ENCODE measurements at places on chromosomes 2 and 18. TPM values are rescaled to one million over a fixed set of nuclear protein-coding genes. Genes with fewer than 3 reads are reported as not detected.

The MBP gene
- 1,332 TPM for total RNA-seq

The CHRND gene
- total RNA-seq, result not detected

DNA sequence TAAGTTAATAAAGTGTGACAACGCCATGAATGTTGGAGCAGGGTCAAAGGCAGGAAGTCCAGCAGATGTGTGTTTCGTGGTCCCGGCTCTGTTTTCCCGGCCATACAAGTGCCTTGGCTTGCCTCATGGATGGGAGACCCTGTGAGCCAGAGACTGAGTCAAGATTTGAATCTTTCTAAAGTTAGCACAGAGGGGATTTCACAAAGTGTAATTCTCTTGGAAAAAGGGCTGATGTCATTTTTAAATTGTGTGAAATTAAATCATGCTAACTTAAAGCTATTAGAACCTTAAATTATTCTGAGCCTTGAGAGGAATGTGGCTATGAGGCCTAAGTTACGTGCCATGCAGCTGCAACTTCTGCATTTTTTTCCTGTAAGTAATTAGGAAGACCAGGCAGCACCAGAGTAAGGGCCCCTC, 38.3 kb upstream of the RALBP1 start:
- no peak for DNase-seq

DNA sequence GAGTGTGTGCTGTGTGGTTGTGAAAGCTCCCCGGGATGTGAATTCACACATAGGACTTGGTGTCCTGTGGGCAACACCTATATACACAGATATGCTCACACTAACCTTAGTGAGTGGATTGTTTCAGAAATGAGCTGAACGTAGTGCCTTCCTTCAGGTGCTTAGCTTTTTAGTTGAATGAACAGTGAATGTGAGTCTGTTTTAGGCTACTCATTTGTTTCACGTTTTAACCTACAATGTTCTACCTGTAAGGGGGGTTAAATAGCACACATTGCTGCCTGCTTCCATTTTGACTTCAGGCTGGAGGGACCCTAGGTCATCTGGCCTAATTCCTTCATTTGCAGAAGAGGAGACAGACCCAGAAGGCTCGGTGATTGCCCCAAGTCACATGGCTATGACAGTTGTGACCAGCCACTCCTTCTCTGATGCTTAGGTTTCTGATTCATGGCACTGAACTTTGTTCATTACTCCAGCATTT, 1.0 kb downstream of the PLEK start:
- DNase-seq, result no peak

The CROCC2 gene
- total RNA-seq, result 1.2 TPM

The RGPD3 gene
- total RNA-seq, result 0.84 TPM

DNA sequence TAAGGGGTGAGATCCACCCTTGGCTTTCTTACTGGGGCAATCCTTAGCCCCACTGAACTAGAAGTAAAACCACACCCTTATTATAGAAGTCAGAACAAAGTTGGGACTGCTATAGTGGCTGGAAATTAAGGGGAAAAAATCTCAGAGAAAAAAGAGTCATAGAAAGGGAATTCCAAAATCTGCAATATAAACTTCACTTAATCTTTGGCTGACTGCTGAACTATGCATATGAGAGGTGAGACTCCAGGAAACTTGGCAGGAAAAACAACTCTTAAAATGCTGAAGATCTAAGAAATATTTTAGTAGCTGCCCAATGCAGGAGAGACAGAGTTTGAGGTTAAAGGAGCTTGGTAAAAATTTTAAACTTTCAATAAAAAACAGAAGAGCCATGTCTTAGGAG, 201.8 kb upstream of the FN1 start:
- DNase-seq, result no peak

- no peak for DNase-seq
These were observed 35.5 kb upstream of the CD28 start for GRCh38 chr2:203670939-203671338.

GRCh38 chr18:69035756-69036155, 237.9 kb downstream of the CCDC102B start:
- no peak for DNase-seq

The ATP6V1B1 gene
- not detected for total RNA-seq

GRCh38 chr2:1793868-1794445, 49.6 kb upstream of the PXDN start:
- no peak for DNase-seq

The CMPK2 gene
- total RNA-seq, result 4.5 TPM

DNA sequence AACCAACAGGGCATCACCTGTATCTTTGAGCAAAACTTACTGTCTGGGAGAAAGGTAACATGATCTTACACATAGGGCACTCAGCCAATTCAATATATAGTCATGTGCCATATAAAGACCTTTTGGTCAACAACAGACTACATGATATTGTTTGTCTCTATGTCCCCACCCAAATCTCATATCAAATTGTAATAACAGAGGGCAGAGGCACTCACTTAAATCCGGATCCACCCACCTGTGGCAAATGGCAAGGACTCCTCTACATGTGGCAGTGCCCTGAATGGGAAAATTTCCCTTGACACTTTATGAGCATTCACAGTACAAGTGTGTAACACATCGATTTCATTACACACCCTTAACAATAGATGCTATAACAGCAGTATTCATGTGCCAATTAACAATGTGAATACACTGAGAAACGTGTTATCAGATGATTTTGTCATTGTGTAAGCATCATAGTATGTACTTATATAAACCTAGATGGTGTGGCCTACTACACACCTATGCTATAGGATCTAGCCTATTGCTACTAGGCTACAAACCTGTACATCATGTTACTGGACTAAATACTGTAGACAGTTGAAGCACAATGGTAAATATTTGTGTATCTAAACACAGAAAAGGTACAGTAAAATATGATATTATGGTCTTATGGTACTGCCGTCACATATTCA, 64.2 kb downstream of the STRADB start:
- no peak for DNase-seq

GRCh38 chr2:218344755-218345417, 11.8 kb upstream of the CATIP start:
- DNase-seq, result no peak

The PELI1 gene
- total RNA-seq, result 18.4 TPM

GRCh38 chr2:186562209-186562578, 27.7 kb upstream of the ITGAV start:
- DNase-seq, result no peak

- no peak for DNase-seq
These were observed 35.7 kb upstream of the SLC8A1 start for GRCh38 chr2:40487602-40488001.

The CPLX4 gene
- total RNA-seq, result not detected

Data from tibial nerve (tissue), 4 donors.